Head of caudate nucleus (tissue), 42 donors: ENCODE measurements at places on chromosomes 1 and 21.

DNA sequence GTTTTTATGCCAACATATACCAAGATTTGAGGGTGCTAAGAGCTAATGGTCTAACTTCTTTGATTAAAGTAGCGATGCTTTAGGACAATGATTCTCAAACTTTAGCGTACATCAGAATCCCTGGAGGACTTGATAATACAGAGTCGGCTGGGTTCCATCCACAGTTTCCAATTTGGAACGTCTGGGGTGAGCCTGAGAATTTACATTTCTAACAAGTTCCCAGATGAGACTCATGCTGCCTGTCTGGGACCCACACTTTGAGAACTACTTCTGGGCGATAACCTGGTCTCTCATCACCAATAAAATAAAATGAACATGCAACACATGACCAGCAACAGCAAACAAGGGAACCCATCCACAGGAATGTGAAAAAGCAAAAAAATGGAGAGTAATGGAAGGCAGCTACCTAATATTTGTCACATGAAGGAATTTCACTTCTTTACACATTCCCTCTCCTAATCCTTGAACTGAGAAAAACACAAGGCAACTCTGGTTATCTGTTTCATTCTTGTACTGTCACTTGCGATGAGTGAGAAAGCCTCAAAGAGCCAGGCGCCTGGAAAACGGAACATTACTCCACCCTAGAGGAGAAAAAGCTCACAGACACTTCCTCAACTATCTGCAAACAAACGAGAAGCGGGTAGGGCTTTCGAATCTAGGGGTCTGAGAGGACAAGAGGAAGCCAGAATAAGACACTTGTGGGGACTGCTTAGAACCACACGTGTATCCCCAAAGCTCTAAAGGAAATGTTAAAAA, 14.0 kb downstream of the HSF2BP start:
- no peak for DNase-seq

GRCh38 chr1:183773482-183774274, 31.2 kb upstream of the RGL1 start:
- DNase-seq = no peak

DNA sequence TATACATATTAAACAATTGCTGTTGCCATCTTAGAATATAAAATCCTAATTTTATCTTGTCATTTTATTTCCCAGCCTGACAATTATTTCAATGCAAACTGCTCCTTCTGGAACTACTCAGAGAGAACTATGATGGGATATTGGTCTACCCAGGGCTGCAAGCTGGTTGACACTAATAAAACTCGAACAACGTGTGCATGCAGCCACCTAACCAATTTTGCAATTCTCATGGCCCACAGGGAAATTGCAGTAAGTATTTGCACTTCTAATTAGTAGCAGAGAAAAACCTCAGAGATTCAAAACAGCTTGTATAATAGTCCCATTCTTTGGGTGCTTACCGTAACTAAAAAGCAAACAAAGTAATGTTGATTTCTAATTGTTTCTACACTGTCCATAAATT, 167.2 kb downstream of the ADGRL2 start:
- DNase-seq = no peak

- no peak for DNase-seq
Observed at GRCh38 chr1:245060684-245061374, 94.0 kb upstream of the KIF26B start.

GRCh38 chr1:10033359-10033845, 644 bp downstream of the UBE4B start:
- DNase-seq = no peak

GRCh38 chr1:15329104-15329820, 80.4 kb upstream of the EFHD2 start:
- DNase-seq = no peak

GRCh38 chr1:167145965-167146364, 52.1 kb downstream of the STYXL2 start:
- DNase-seq = no peak

- no peak for DNase-seq
Observed at GRCh38 chr1:15188678-15189077, 35.1 kb downstream of the TMEM51 start.

- no peak for DNase-seq
Observed at GRCh38 chr1:153968408-153968807, 706 bp downstream of the CREB3L4 start.

DNA sequence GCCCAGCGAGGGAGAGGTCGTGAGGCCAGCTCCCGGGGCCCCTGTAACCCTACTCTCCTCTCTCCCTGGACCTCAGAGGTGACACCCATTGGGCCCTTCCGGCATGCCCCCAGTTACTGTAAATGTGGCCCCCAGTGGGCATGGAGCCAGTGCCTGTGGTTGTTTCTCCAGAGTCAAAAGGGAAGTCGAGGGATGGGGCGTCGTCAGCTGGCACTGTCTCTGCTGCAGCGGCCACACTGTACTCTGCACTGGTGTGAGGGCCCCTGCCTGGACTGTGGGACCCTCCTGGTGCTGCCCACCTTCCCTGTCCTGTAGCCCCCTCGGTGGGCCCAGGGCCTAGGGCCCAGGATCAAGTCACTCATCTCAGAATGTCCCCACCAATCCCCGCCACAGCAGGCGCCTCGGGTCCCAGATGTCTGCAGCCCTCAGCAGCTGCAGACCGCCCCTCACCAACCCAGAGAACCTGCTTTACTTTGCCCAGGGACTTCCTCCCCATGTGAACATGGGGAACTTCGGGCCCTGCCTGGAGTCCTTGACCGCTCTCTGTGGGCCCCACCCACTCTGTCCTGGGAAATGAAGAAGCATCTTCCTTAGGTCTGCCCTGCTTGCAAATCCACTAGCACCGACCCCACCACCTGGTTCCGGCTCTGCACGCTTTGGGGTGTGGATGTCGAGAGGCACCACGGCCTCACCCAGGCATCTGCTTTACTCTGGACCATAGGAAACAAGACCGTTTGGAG, 23.7 kb upstream of the TNFRSF1B start:
- peak; percentile 53 for DNase-seq

DNA sequence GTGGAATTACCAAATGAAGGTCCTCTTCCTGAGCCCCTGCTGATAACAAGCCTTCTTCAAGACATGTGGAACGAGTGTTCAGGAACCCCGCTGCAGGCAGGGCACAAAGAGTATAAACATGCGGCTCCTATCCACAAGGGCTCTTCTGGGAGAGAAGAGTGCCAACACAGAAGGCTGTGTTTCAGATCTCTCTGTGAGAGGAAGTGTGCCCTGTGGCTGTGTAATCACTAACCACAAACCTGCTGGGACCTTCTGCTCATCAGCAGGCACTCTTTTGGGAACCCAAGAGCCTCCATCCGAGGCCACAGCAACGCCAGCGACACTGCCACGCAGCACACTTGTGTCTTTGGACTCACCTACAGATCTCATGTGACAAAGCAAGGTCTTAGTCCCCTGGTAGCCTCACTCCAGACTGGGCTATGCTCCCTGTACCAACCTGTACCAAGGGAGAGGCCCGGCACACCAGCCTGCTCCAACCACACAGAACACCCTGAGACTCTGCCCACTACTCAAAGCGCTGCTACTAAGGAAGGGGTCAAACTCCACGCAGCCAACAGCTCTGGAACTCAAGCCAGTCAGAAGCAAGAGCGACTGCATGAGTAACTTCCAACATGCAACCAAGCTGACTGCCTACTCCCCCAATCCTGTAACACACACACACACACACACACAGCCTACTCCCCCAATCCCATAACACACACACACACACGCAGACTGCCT, 7.8 kb downstream of the PTTG1IP start:
- no peak for DNase-seq

GRCh38 chr1:41758500-41758899, 160.2 kb downstream of the HIVEP3 start:
- no peak for DNase-seq
